Non-pigmented ciliary epithelial cell (primary cell): ENCODE measurements at places on chromosomes 6 and 20.

DNA sequence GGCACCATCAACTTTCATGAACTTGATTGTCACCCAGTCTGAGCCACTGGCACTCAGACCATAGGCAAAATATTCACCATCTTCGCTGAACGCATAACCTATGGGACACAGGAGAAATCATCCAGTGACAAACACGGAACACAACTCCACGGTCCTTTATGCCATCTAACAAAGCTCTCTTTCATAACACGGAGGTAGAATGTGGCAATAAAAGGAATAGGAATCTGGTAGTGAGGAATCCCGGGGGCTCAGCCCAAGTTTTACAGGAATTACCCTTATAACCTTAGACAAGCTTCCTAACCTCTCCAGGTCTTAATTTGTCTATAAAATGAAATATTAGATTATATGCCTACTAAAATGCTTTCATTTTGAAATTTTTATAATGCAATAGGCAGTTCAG, 29.4 kb downstream of the PREP start:
- DNase-seq: no peak

GRCh38 chr20:58850693-58851174, at the start of gene GNAS-AS1:
Gene GNAS-AS1, minus strand, starts transcription at chr20:58850902.
- peak; percentile 67 for DNase-seq

GRCh38 chr20:14720251-14720650, 382.8 kb upstream of the FLRT3 start:
- no peak for DNase-seq

GRCh38 chr6:169424821-169425240, 171.2 kb upstream of the THBS2 start:
- DNase-seq: no peak

DNA sequence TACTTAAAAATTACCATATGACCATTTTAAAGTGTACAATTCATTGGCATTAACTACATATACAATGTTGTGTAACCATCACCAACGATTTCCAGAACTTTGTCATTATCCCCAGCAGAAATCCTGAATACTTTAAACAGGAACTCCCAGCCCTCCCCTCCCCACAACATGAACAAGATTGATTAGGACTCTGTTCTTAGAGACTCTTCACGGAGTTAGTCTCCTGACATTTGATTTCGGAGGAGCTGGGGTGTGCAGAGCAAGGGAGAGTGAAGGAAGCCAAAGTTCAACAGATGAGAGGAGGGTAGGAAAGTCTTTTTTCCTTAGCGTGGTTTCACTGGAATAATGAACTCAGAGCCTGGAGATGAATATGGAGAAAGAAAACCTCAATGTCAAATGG, 17.2 kb upstream of the QKI start:
- DNase-seq: no peak

DNA sequence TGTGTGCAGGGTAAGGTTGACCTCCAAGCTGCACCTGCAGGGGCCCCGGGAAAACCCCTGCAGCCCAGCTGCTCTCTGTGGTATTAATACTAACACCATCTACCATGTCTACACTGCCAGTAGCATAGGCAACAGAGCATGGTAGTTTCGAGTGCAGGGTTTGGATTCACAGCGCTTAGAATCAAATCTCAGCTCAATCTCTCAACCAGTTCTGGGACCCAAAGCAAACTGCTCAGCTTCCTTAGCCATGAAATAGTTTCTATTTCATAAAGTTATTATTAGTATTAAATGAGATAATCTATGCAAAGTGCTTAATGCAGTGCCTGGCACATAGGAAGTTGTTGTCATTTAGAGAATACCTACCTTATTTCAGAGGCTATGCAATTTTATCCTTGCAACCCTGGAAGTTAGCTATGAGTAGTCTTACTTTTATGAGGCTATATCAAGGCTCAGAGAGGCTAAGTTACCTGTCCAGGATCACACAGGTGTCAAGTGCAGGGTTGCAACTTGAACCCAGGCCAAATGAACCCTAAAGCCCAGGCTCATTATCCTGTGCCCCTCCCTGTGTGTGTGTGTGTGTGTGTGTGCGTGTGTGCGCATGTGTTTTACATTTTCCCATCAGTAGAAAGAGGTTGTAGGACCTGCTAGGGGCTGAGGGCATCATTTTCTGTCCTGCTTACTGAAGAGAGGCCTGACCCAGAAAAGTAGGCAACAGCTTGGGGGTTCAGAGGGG, 27.6 kb upstream of the MRPS18A start:
- no peak for DNase-seq

DNA sequence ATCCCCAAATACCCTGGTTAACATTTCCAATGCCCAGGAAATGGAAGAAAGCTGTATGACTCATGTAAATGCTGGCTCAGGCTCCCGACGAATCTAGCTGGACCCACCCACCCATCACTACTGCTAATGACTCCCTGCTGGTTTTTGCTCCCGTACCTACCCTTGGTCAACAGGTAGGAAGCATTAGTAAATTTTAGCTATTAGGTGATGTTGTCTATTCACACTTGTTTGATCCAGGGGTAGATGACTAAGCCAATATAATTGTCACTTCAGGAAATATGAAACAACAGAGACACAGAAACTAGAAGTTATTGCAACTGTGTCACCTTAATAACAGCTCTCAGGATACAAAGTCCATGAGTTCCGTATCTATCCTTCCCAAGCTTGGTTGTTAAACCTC, 94.4 kb upstream of the BEND6 start:
- no peak for DNase-seq

DNA sequence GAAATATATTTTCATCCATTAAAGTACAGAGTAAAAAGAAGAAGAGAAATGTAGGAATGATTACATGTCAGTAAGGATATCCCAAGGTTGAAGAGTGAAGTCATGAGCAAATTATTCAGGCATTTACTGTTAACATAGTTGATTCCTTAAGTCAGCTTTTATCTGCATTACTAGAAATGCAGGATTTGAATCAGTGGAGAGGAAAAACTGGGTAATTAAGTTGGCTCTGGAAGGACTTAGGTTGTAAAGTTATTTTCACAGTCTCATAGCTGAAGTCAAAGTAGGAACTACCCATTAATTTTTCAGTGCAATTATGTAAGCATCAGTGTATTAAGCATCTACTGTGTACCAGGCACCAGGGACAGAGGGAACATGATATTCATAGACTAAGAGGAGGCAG, 7.8 kb downstream of the NAA20 start:
- no peak for DNase-seq

GRCh38 chr6:83536034-83536646, 23.8 kb downstream of the PRSS35 start:
- DNase-seq: no peak

GRCh38 chr6:2952557-2953095, 18.7 kb downstream of the SERPINB6 start:
- peak; percentile 40 for DNase-seq

DNA sequence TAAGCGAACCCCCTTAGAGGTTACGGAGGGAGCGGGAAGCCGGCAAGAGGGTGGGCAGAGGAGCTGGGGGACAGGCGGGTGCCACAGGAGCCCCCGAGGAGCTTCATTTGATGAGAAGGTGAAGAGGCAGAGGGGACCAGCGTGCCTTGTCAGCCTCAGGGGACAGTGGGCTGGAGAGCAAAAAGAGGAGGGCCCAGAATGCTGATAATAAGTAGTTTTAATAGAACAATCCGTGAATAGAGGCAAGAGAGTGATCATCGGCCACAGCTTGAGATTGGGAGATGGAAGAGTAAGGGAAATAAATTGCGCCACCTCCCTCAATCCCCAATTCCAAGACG, 1.3 kb downstream of the COL19A1 start:
- DNase-seq: no peak

GRCh38 chr6:98335594-98335993, 498.8 kb upstream of the POU3F2 start:
- no peak for DNase-seq

- no peak for DNase-seq
These were observed 545.8 kb downstream of the MMUT start for GRCh38 chr6:48917233-48917632.

- DNase-seq: no peak
These were observed 196.8 kb downstream of the ADGB start for GRCh38 chr6:146795479-146796133.

DNA sequence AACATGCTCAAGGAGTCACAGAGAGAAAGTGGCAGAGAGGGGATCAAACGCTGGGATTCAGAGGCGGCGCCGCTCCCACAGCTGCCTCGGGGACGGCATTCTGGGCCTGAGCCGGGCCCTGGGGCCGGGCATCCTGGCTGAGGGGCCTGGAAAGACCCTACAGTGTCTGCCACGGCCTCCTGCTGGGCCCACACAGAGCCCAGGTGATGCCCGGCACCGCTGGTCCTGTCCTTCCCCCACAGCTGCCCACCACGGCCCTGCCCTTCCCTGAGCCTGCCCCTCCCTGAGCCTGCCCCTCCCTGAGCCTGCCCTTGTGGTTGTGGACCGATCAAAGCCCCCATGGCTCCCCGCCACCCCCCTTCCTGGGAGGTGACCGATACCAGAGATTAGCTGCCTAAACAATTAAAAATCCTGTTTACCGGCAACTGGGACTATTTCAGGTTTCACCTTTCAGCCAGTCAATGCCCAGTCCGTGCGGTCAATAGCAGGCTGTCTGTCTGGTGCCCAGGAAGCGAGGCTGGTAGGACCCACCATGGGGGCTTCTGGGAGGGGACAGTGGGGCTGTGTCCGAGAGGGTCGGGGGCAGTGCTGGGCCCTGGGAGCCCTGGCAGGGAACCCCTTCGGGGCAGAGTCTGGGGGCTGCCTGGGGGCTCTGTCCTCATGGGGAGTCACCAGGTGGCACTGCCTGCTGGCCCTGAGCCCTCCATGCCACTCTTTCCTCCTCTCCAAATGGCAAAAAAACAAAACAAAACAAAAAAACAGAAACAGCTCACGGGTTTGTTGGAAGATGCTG, 55.4 kb upstream of the GATA5 start:
- DNase-seq: no peak

- DNase-seq: no peak
These were observed 154.0 kb downstream of the TSHZ2 start for GRCh38 chr20:53126185-53126584.

DNA sequence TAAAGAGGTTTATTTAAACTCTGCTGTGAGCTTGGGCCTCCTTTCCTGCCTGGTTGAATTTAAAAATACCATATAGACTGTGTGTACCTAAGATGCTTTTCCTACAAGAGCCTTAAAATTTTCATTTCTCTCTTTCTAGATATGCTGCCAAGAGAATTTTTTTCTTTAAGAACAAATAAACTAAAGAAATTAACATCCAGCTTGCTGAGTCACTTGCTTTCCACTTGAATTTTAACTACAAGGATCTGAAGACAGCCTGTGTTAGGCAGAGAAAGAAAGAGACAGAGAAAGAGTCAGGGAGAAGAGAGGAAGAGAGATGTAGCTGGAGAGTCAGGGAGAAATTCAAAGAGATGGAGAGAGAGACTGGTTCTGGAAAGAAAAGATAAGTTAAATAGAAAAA, 18.3 kb upstream of the SNAP25 start:
- DNase-seq: no peak

DNA sequence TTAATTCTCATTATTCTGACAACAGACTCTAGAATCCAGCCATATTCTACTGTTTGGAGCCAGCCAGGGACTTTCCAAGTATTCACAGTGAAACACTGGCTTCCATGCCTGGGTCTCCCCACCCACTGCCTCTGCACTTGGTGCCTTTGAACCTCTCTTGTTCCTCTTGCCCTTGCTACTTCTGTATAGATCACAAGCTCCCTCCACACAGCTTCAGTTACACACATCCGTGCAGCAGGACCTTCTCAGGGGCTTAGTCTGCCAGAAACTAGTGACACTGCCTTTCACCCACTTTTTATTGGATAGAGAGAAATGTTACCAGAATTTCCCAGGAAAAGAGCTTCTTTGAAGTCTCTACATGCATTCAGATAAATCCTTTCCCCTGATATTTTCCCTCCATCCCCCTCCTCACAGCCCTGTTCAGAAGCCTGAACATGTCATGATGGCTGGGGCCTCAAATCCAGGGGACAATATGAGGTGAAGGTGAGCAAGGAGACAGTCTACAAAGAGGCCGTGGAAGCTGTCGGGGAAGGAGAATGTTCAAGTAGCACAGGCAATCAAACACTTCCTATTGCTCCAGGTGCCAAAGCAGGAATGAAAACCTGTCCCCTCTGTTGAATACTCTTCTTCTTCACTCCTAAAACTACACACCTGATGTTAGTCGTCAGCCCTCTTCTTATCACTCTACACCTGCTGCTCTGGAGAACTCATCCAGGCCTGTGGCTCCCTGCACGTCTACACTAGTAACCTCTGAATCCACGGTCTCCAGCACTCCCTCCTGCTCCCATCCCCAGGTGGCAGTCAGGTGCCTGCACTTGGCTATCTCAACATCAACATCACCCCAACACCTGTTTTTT, 20.2 kb upstream of the HLA-DOA start:
- no peak for DNase-seq

GRCh38 chr6:134235937-134236751, 81.8 kb downstream of the SGK1 start:
- DNase-seq: no peak

DNA sequence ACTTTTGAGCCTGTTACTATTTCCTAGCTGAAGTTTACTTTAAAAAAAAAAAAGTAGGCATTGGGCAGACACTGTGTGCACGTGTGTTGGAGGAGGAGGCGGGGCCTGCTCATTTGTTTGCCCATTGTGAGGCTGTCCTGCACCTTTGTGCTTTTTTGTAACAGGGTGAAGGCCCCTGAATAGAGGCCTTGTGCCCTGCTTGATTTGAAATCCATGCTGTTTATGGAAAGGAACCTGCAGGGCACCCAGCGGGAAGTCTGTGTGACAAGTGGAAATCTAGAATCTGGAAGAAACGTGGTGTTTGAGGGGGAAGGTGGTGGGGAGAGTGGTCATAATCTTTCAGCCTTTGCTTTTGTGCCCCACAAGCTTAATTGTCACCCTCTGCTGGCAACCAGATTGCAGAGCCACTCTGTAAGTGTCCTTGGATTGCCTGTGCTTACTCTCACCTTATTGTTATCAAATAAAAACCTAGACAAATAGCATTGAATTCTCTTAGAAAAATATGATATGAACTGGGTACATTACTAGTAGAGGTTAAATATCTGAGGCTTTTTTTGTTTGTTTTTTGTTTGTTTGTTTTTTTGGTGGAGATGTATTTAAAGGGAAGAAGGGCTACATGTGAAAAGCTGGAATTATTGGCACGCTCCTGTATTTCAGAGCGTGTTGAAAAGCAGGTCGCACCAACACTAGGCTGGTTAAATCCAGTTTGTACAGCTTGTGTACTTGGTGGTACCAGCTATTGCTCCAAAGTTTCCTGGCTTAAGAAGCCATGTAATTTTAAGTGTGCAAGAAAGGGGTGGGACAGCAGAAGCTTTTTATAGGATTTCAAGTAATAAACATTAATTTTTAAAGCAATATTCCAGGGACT, 156.3 kb downstream of the ARID1B start:
- DNase-seq: no peak

GRCh38 chr6:6696867-6697531, 108.5 kb downstream of the LY86 start:
- no peak for DNase-seq

DNA sequence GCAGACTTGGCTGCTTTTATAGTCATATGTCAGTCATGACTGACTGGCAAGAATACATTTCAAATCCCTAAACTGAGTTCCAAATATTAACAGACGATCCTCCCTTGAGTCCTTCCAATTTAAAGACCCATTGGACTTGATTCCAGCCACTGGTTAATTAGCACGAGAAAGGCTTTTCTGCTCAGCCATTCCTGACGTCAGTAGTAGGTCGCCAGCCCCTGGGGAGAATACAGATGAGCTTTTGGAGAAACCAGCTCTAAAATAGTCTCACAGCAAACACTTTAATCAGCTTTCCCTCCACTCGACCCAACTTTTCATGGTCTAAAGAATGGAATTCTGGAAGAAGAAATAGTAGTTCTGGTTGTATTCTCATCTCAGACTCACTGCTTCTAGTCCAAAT, 91.6 kb downstream of the SLC22A3 start:
- no peak for DNase-seq

GRCh38 chr20:11214256-11214840, 540.5 kb upstream of the JAG1 start:
- no peak for DNase-seq

GRCh38 chr6:140174524-140174923, 800.1 kb upstream of the CITED2 start:
- DNase-seq: peak; percentile 88
